AG10803 (cell line): ENCODE measurements at places on chromosomes 12 and 14.
A peak's percentile ranks its signal among the peaks of the same experiment; 100 is the strongest.

DNA sequence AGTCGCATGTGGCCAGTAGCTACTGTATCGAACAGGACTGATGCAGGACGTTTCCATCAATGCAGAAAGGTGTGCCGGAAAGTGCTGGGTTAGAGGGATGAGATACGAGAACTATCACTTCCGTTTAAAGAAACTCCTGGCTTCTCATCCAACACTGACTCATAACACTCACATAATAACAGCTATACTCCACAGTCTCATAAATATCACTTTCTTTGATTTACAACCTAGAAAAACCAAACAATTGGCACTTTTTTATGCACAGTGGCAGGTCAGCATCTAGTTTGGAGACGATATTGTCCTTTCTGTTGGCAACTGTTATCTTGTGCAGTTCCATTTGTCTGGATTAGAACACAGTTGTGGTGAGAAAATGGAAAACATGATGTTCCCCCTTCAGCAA lies 43.4 kb downstream of the SLC25A21 start:
- no peak for DNase-seq

- no peak for DNase-seq
Observed at GRCh38 chr12:11321980-11322379, 11.7 kb upstream of the PRB4 start.

GRCh38 chr12:15052691-15053090 lies 79.8 kb downstream of the PDE6H start:
- DNase-seq: no peak

GRCh38 chr12:24118668-24119067 lies 169.2 kb upstream of the SOX5 start:
- no peak for DNase-seq

DNA sequence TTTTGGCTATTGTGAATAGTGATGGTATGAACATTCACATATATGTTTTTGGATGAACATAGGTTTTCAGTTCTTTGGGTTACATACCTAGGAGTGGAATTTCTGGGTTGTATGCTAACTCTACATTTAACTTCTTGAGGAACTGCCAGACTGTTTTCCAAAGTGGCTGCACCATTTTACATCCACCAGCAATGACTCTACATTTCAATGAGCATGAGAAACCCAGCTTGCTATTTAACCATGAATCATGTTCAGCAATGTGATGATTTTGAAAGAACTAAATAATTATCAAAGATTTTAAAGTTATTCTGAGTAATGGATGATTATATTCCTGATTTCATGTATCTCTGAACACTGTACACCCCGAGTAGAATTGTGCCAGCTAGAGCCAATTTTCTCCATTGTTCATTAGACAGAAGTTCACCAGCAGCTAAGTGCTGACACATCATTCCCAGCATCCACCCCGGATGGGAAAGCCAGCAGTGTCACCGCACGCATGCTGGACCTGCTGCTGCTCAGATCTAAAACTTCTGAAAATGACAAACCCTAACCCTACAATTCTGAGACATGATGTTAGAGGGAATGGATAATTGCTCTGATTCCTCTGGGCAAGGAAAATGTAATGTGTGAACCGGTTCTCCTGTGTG lies 13.3 kb upstream of the ANAPC5 start:
- peak; percentile 24 for DNase-seq

- DNase-seq: no peak
Observed at GRCh38 chr14:64934338-64934929, 8.1 kb downstream of the GPX2 start.

DNA sequence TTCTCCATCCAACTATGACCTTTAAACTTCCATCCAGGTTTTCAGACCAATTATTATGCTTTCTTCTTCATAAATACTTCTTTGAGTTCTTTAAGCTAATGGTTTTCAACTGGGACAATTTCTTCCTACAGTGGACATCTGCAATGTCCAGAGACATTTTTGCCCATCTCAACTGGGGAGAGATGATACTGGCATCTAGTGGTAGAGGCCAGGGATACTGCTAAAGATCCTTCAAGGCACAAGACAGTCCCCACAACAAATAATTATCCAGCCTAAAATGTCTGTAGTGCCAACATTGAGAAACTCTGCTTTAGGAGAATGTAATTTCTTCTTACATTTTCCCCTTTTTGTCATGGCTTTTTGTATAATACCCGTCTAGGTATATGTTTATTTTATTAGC lies 10.6 kb downstream of the TRHDE start:
- DNase-seq: peak; percentile 31

- no peak for DNase-seq
Observed at GRCh38 chr12:91777268-91777992, 368.2 kb downstream of the BTG1 start.

- no peak for DNase-seq
Observed at GRCh38 chr12:124157406-124157805, 137.5 kb upstream of the RFLNA start.

DNA sequence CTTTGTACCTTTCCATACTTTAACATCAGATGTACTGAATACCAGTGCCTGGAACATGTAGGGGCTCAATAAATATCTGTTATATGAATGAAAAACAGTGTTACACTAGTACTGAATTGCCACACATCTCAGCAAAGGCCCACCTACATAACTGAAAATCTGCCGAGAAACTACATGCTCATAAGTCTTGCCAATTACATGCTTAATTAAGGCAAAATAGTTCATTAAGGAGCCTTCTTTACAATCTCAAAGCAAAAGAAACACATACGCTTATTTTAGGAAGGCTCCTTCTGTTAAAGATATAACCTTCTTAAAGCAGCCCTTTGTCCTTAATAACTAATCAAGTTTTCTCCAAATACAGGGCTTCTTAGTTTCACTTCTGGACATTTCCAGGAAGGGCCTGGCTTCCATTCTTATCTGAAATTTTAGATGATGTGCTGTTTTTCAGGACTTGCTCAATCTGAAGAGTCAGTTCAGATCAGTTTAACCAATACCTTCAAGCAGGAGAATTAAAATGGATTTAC lies 11.5 kb downstream of the LIMA1 start:
- peak; percentile 50 for DNase-seq

GRCh38 chr12:13576935-13577500 lies 380.5 kb downstream of the EMP1 start:
- DNase-seq: no peak

- DNase-seq: no peak
Observed at GRCh38 chr14:28676479-28676878, 90.1 kb upstream of the FOXG1 start.

GRCh38 chr12:7403466-7403865 lies 40.5 kb downstream of the CD163L1 start:
- no peak for DNase-seq

DNA sequence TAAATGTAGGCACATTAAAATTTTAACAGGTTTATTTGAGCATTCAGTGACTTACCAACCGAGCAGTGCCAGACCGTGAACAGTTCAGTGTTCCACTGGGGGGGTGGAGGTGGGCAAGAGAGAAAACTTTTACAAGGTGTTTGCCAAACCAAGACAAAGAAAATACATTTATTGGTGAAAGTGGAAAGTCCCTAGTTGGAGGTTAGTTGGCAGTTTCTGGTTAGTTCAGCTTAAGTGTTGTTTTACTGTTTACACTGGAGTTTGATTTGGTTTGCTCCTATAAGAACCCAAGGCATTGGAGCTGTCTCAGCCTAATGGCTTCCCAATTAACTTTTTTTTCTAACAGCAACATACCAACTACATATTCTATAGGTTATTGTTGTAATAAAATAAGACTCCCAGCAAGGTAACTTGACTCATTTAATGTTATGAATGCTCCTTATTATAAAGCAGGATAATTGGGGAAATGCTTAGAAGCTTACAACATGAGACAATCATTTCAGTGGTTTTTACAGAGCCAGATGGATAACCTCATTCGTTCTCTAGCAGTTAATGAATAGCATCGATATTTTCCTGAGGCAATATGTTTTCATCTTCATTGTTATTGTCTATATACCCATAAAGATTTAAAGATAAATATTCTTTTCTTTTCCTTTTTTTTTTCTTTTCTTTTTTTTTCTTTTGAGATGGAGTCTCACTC lies 115.8 kb downstream of the ETNK1 start:
- DNase-seq: peak; percentile 5

- no peak for DNase-seq
Observed at GRCh38 chr12:55704824-55705718, 2.6 kb downstream of the ITGA7 start.

GRCh38 chr12:5945071-5946008 lies at the start of gene ANO2:
Gene ANO2, minus strand, starts transcription at chr12:5945259. Its CDS starts 42 bp downstream, at chr12:5945217.
- no peak for DNase-seq

GRCh38 chr12:7605900-7606465 lies 59.7 kb downstream of the APOBEC1 start:
- no peak for DNase-seq

DNA sequence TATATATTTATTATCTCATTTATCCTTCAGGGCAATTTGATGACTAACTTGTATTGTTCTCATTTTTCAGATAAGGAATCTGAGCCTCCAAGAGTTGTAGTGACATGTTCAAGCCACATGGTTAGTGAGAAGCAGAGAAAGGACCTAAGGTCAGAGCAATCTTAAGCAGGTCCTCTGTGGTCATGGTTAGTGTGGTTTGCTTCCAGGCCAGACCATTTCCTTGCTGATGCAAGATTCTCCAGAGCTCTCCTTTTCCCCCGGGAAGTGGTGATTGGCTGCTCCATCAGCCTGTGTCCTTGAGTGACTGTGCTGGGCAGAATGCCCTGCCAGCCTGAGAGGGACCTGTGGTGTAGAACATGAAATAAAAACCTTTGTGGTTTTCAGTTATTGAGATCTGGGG lies 141.3 kb downstream of the KTN1 start:
- peak; percentile 93 for DNase-seq

GRCh38 chr12:1769809-1770494 lies 50.4 kb upstream of the LRTM2 start:
- DNase-seq: no peak

GRCh38 chr12:124734224-124734788 lies 129.4 kb downstream of the SCARB1 start:
- DNase-seq: no peak

DNA sequence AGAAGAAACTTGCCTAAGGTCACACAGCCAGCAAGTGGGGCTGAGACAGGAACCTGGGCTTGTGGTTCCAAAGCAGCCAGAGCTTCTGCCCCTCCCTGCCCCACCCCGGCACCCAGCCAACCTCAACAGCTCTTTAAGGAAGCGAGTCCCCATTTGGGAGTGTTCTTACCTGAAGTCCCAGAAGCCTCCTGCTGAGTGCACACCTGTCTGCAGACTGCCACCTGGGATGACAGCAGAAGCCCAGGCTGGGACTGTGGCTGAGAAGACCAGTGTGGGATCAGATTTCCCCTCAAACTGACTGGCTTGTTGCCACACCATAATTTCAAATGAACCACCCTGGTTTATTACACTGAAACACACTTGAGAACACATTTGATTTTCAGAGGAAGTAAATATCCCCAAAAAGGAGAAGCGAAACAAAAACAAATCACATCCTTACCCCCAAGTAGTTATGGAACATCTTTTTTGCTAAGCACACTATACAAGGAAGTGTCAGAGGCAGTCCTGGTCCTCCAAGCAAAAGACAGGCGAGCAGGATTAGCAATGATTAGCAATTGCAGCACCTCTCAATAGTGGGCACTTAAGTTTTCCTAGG lies 6.3 kb upstream of the RIN3 start:
- no peak for DNase-seq

GRCh38 chr14:102663440-102663839 lies 71.0 kb downstream of the RCOR1 start:
- DNase-seq: no peak

DNA sequence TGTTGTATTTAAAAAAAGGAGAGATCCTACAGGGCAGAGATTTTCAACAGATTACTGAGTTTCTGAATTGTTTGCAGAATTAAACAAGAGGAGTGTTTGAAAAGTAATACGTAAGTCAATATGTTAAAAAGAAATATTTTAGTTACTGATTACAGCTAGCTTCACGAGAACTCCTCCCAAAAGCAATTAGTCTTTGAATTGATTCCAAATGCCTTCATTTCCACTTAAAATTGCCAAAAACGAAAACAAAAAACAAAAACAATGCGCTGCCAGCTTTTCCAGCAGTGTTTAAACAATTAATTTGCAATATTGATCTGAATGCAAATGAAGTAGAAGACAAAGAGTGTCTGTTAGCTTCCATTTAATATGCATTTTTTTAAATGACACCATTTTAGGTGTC lies 310.0 kb downstream of the IPO8 start:
- no peak for DNase-seq

- peak; percentile 95 for DNase-seq
Observed at GRCh38 chr12:67534681-67535080, 113.9 kb upstream of the DYRK2 start.

- DNase-seq: no peak
Observed at GRCh38 chr12:1839956-1840951, 19.9 kb downstream of the LRTM2 start.

- peak; percentile 59 for DNase-seq
Observed at GRCh38 chr12:71958056-71958455, 19.4 kb downstream of the TPH2 start.

GRCh38 chr12:119378903-119379302 lies 44.4 kb downstream of the CCDC60 start:
- DNase-seq: no peak

DNA sequence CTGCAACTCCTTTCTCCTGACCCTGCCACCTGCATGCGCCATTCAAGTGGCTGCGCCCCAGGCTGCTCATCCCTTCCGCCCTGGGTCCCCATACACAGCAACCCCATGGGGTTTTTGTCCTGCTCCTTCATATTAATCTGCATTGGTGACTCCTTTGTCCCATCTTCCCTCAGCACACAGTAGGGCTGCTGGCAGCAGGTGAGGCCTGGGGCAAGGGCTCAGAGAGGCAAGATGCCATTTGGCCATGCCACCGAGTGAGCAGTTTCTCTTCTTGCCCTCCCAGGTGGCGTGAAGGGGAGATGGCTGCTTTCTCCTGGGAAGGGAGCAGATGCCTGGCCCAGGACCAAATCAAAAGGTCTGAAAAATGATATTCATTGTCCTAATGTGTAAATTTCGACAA lies 9.1 kb downstream of the RTL1 start:
- no peak for DNase-seq
